ENCODE measurements at places on chromosomes 6 and 20.

DNA sequence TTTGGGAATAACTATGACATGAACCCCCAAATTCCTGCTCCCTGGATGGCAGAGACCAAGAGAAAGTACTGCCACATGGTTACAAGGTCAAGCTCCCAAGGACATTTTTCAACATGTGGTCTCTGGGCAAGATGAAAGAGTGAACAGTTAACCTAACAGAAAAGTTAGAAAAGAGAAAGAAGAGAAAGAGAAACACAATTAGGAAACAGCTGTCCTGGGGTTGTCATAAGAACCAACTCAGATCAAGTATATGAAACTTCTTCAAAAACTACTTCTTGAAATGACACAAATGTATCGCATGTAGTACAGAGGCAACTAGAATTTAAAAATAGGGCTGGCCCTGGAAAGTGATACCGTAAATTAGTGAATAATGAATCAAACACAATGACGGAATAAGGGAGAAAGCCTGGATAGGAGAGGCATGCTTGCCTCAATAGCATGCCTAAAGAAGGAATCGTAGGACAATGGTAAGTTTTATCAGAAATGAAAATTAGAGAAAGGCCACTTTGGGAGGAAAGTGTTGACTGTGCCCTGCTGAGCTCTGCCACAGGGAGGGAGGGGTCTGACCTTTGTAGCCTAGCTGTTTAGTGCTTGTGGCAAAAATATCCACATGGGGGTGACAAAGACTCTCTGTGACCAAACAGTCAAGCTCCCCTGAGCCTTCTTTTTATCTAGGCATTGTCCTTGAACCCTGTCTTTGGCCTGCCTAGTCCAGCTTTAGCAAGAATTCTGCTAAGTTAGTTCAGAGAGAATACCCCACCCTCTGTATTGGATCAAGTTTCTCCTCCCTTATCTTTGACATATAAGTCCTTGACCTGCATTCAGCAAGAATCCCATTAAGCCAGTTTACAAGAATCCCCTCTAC, 4.3 kb upstream of the DCBLD1 start:
- no peak for DNase-seq

- DNase-seq = no peak
These were observed 88.3 kb downstream of the ZHX3 start for GRCh38 chr20:41229259-41229658.

DNA sequence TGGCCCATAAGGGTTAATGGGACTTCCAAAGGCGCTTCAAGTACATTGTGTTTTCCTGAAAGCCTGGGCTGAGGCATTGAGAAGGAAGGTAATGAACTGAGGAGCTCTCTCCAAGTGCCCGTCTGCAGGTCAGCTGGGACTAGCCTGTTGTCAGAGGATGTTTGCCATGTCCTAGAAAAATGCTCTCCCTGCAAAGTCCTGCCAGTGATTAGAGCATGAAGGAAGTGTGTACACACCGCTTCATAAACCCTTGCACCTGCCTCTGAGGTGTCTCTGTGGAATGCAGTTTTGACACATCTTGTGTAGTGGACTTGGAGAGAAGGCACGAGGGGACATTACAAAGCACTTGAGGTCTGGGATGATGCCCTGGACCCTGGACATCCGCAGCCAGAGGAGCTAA, 506.7 kb downstream of the KIF16B start:
- no peak for DNase-seq

- DNase-seq = no peak
These were observed 510.8 kb upstream of the POU3F2 start for GRCh38 chr6:98323605-98324004.

- no peak for DNase-seq
These were observed 236.7 kb downstream of the SOD2 start for GRCh38 chr6:159456349-159456748.
